ENCODE measurements at places on chromosomes 3 and 15. TPM values are rescaled to one million over a fixed set of nuclear protein-coding genes. Genes with fewer than 3 reads are reported as not detected.
A peak's percentile ranks its signal among the peaks of the same experiment; 100 is the strongest.

- DNase-seq: no peak
Observed at GRCh38 chr3:15007681-15008141, 57.4 kb downstream of the MRPS25 start.

GRCh38 chr3:47193871-47194859, 30.3 kb upstream of the SETD2 start:
- DNase-seq: no peak

DNA sequence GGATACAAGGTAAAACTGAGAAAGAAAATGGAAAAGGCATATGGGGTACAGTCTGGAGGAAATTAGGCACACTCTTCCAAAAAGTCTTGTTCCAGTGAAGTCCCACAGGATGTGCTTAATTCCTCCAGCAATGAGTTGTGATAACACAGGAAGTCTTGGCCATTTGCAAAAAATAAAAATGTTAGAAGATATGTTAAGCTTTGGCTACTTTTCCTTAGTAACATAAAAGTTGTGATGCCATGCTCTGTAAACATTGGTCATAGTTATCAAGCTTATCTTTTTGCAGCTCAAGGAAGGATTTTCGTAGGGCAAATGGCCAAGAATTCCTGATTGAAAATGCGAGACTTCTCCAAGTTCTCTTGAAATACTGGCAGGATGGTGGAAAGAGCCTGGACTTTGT, 26.4 kb downstream of the LNP1 start:
- DNase-seq: no peak

DNA sequence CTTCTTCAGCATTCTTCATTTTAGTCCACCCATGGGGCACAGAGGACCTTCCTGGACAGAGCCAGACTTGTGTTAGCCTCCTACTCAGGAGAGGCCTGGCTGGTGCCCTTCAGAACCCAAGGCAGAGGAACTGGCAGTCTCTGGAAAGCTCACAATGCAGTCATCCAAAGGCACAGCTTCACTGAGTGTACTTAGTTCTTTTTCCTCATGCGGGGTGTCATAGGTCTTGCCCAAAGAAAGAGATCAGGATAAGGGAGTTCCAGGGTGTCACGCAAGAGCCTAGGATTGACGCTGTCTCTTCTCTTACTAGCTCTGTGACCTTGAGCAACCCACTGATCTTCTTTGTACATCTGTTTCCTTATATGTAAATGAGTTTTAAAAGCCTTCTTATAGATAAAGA, 58.7 kb downstream of the CD200 start:
- DNase-seq: no peak

DNA sequence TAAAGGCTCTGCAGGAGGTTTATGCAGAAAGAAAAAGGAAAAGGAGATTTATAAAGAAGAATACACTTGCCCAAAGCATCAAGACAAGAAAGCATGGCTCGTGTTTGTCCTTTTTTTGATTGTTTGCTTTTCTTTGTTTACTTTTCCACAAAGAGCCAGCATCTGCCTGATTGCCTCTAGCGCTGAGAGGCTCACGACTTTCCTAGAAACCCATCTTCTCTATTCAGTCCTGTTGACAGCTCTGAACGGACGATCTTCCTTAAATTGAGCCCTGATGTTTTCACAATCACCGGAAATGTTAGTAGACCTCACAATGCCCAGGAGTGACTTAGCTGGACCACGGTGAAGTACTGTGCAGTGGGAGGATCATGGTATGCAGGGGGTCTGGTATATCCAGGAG, 12.4 kb downstream of the GP5 start:
- DNase-seq: no peak

DNA sequence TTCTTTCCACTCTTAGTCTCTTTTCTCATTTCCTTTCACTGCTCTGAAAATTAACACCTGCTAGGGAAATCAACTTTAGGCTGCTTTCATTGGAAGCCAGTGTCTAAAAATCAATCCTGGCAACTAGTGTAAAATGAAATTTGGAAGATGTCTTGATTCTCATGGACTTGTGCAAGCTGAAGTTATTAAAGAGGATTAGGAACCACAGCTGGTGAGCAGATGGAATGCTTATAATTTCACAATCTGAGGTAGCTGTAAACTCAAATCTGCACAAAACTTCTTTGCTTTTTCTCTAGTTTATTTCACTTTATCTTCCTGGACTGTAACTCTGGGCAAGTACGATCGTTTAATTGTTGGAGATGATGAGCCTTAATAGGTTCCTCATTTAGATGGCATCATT, 175.6 kb downstream of the GHSR start:
- DNase-seq: no peak

DNA sequence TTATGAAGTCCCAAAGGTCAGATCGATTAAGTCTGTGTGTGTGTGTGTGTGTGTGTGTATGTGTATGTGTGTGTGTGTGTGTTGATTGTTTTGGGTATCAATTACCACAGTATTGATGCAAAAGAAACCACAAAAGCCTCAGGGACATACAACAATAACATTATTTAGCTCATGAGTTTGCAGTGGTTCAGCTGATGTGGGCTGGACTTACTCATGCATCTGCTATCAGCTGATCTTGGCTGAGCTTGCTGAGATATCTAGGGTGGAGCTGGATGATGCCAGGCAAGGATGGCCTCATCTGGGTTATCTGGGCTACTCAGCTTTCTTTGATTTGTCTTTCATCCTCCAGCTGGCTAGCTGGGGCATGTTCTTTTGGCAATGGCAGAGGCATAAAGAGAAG, 82.4 kb upstream of the PRR23C start:
- no peak for DNase-seq

- DNase-seq: no peak
Observed at GRCh38 chr3:175591375-175591774, 732.2 kb downstream of the NAALADL2 start.

GRCh38 chr3:186254676-186255650, 107.1 kb downstream of the DGKG start:
- DNase-seq: peak; percentile 51

- no peak for DNase-seq
Observed at GRCh38 chr3:100060685-100061484, 53.4 kb downstream of the FILIP1L start.

GRCh38 chr3:160754371-160754854, 1.6 kb upstream of the PPM1L start:
- peak; percentile 24 for DNase-seq

- DNase-seq: no peak
Observed at GRCh38 chr3:43998836-43999727, 242.6 kb upstream of the TOPAZ1 start.

- DNase-seq: no peak
Observed at GRCh38 chr15:41790756-41791546, 16.7 kb downstream of the MAPKBP1 start.

DNA sequence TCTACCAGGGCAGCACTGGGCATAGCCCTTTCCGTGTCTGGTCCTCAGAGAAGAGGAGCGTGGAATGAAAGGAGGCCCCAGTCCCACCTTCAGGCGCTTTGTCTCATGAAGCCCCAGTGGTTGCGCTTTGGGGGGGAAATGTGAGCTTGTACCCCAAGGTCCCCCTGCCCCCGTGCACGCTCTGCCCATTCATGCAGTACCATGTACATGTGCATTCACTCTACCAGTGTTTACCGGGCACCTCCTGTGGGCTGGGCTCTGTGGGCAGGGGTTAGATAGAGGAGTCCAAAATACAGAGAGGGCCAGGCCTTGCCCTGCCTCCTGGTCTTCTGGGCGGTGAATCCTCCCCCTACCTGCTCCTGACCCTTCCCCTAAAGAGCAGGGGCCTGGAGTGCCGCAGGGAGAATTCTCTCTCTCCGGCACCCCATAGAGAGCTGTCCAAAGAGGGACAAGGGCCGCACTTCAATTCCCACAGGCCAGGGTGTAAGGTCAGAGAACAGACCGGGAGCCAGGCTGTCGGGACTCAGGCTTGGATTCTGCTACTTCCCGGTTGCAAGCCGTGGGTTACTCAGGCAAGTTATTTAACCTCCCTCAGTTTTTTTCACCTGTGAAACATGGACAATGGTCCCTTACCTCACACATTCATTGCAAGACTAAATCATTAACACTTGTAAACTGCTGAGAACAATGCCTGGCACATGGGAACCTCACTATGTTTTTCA, 153.4 kb downstream of the MEGF11 start:
- no peak for DNase-seq

CHRFAM7A gene
- polyA plus RNA-seq: 1.9 TPM

HIGD2B gene
- polyA plus RNA-seq: 0.02 TPM

GRCh38 chr15:89851673-89852341, 37.2 kb upstream of the ANPEP start:
- DNase-seq: no peak

ACP3 gene
- polyA plus RNA-seq: 2.5 TPM

DNA sequence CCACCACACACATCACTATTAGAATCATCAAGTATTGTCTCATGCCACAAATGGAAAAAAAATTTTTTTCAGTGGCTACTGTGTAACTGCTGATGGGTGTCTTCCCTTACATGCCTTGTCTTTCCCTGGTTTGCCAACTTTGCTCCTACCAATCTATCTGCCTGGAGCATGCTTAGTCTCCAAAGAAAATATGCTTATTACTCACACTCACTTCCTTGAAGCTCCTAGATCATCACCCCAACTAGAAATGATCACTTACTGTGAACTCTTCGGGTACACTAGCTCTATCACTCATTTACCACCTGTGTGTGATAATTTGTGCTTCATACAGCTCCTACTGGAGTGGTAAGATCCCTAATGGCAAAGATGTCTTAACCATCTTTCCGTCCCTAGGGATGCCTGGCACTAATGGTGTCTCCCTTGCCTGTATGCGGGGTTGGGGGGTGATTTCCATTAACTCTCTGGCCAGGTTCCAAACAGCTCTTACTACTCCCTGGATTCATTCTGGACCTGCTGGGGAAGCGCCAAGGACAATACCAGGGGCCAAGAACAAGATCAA, 799 bp downstream of the VPS33B start:
- no peak for DNase-seq

GRCh38 chr3:186849374-186849975, 7.0 kb downstream of the ADIPOQ start:
- peak; percentile 55 for DNase-seq

ATP13A4 gene
- 4.3 TPM for polyA plus RNA-seq

SEMA3B gene
- polyA plus RNA-seq: 4.8 TPM

DNA sequence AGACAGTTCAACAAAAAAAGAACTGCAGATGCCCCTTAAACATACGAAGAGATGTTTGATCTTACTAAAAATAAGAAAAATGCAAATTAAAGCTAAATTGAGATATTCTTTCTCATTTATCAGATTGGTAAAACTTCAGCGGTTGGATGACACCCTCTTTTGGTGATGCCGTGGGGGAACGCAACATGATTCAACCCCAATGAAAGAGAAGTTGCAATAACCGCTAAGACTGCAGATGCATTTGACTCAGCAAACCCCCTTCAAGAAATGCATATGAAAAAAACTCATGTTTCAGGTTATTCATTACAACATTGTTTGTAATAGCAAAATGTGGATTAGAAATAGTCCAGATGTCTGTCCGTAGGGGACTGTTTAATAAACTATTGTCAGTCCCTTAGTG, 3.6 kb downstream of the KLHL6 start:
- no peak for DNase-seq

- DNase-seq: no peak
Observed at GRCh38 chr3:126537116-126537729, 13.3 kb downstream of the CHST13 start.

P2RY14 gene
- 2.1 TPM for polyA plus RNA-seq

DNA sequence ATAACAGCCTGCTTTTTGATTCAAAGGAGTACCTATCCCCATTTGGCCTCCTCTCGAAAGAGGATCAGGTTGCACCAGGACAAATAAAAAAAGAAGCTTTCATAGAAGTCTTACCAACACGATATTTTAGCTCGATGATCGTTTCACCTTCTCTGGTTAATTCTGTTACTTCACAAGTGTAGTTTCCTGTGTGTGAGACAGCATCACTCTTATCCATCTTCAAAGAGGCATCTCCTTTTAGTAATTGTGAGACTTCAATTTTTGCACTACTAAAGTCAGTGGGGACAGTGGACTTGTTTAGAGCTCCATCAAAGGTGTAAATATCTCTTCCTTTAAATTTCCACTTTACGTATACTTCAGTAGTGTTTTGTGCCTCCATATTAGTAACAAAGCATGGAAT, 11.0 kb downstream of the CD47 start:
- DNase-seq: no peak

PIGZ gene
- 3.4 TPM for polyA plus RNA-seq

SERP1 gene
- 94.1 TPM for polyA plus RNA-seq

- DNase-seq: peak; percentile 4
Observed at GRCh38 chr3:33438881-33439545, 1.2 kb downstream of the UBP1 start.

DNA sequence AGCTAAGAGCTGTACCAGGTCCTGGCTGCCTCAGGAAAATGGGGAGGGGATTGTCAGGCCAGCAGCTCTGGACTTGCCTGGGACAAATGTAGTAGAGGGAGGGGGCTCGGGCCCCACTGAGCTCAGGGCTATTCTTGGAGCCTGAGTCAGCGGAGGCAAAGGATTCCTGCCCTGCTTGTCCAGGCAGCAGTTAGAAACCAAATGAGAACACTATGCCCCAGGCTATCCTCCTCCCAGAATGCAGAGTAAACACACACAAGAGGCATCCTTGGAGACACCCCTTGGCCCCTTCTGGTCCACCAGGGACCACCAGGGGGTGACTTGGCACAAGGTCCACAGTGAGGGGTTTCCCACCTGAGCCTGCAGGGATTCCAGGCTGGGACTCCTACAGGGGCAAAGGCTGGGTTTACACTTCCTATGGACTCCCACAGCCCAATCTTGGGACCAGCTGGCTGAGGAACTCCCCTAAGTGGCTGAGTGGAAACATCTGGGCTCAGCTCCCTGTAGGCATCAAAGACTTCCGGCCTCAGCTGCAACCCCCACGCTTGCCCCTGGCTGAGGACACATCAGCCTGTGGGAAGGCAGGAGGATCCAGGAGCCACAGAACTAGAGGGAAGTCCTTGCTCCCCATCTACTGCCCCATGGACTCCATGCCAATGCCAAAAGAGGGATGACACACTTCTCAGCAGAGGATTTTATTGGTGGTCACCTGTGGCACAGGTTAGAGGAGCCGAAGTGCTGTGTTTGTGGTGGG, 3.4 kb upstream of the COL7A1 start:
- DNase-seq: no peak

DNA sequence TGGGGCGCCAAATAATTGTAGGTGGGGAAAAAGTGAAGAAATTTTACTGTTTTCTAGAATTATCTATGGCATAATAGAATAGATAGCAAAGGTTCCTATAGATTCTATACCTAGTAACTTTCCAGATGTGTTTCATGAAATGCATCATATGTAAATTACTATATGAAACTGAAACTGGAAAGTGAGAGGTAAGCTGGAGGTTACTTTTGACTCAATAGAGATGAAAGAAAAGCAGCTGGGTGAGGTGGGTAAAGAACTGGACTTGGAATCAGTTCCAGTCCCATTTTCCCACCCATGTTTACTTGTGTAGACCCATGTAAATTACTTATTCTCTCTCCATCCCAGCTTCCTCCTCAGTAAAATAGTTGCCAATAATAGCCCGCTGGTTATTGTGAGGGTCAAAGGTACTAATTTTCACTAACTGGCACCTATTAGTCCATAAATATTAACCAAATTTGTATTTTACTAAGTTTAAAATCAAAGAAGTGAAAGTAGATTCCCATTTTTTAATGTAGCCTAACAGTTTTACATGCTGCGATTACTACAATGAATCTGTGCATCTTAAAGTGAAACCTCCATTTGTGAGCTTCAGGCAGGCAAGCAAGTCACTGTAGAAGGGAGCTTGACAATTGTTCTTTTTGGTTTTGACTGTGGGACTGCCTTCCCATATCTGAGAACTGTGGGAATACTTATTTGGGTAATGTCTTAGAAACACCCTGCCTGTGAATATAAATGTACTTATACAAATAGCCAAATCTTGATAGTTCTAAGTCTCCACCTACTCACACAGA, 312.1 kb downstream of the SLC9A9 start:
- DNase-seq: no peak

- no peak for DNase-seq
Observed at GRCh38 chr3:166829896-166830295, 550.2 kb downstream of the ZBBX start.
